ENCODE measurements at places on chromosomes 6 and 20.

GRCh38 chr20:16390991-16391390, 182.3 kb downstream of the KIF16B start:
- DNase-seq = no peak

- DNase-seq = no peak
Measured at GRCh38 chr6:85637579-85637978, 5.1 kb downstream of the SYNCRIP start.

GRCh38 chr6:167817016-167817415, 9.7 kb upstream of the AFDN start:
- no peak for DNase-seq

GRCh38 chr20:46358346-46359058, 47.9 kb downstream of the ELMO2 start:
- no peak for DNase-seq

DNA sequence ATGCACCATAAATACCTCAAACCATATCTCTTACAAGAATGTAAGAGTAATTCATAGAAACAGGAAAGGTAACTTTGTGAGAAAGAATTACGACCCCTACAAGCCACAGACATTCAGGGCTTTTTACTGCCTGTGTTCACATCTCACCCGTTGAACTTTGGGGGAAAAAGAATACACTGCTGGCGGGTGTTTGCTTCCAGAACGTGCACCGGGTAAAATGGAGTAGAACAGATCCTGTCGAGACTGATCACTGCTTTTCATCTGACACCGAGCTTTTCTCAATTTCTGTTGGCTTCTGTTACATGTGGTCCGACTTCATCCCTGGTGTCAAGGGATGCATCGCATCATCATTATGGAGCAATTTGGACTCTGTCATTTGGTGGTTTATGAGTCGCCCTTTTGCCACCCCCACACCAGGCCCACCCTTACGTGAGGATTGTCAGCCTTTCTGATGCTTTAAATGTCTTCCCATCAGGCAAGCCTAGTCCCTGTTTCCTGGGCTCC, 219.2 kb upstream of the ZFP64 start:
- DNase-seq = no peak

- peak; percentile 74 for DNase-seq
Measured at GRCh38 chr6:53956068-53956711, 155.1 kb upstream of the MLIP start.

DNA sequence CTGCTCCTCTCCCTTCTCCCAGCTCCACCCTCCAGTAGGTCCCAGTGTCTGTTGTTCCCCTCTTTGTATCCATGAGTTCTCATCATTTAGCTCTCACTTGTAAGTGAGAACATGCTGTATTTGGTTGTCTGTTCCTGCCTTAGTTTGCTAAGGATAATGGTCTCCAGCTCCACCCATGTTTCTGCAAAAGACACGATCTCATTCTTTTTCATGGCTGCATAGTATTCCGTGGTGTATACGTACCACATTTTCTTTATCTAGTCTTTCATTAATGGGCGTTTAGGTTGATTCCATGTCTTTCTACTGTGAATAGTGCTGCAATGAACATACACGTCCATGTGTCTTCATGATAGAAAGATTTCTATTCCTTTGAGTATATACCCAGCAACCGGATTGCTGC, 136.6 kb downstream of the MYLK4 start:
- DNase-seq = no peak

DNA sequence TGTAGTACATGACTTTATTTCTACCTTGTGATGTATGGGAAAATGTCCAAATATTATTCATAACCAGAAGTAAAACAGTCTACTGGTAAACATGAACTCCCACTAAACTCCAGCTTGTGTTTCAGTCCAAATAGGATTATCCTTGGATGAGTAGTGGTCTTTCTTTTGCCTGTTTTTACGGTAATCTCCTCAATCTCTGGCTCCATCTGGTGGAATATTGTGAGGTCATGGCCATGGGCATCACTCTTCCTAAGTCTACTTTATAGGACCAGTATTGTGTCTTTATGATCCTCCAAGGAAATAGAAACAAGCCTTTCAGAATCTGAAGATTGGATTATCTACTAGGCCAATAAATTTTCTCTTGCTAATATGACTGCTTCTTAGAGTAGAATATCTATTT, 505.0 kb downstream of the BMP2 start:
- DNase-seq = no peak

DNA sequence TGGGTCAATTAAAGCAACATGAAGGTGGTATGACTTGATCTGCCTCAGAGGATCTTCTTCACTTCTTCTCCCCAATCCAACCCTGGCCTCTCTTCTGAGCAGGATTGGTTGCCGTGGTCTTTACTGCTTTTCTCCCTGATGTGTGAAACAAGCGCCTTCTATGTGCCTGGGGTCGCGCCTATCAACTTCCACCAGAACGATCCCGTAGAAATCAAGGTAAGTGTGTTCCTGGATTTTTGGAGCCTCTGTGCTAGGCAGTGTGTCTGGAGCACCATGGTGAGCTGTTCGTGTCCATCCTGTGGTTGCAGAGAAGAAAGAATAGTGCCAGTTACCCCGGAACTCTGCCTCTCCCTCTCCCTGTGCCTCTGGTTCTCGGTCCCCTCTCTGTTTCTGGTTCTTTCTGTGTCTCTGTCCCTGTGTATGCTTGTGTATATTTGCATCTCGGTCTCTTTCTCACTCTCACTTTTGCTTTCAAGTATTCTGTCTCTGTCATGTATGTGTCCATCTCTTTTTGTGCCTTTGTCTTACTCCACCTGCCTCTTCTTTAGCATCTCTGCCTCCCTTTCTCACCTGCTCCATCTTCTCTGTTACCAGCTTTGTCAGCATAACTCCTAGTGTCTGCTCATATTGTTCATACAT, 23.5 kb downstream of the TM9SF4 start:
- no peak for DNase-seq

DNA sequence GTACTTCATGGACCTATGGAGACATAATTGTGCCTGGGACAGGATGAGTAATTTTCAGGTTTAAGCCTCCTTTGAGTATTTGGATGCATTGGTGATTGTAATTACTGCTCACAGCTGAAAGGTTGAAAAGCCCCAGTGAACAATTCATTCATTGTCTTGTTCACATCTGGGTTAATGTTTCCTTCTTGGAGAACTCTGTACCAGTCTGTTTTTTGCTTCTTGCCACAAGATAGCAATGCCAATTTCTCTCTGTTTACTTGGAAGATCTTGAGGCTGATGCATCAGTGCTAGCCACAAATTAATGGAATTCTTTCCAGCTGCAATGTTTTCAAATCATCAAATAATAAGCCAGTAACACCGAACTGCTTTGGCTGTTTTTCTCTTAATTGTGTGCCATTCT, 207.8 kb downstream of the BMP2 start:
- DNase-seq = no peak

GRCh38 chr20:63507083-63507743, 8.3 kb upstream of the EEF1A2 start:
- DNase-seq = no peak

- no peak for DNase-seq
Measured at GRCh38 chr6:142682985-142683384, 262.0 kb downstream of the HIVEP2 start.

GRCh38 chr6:30397697-30398096, 52.7 kb downstream of the RPP21 start:
- DNase-seq = no peak

DNA sequence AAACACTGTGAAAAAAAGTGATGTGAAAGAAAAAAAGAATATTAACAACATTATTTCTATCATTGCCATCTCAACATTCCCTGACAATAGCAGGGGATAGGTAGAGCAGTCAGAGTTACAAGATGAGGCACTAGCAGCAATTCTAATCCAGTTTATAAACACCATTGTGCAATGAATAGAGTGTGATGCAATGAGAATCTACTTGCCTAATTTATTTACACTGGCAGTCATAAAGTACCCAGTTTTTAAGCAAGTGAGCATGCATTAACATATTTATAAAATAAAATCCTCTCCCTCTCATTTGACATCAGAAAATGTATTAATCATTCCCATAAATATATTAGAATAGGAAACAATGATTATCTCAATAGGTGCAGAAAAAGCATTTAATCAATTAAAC, 2.5 kb upstream of the MANEA start:
- peak; percentile 39 for DNase-seq

DNA sequence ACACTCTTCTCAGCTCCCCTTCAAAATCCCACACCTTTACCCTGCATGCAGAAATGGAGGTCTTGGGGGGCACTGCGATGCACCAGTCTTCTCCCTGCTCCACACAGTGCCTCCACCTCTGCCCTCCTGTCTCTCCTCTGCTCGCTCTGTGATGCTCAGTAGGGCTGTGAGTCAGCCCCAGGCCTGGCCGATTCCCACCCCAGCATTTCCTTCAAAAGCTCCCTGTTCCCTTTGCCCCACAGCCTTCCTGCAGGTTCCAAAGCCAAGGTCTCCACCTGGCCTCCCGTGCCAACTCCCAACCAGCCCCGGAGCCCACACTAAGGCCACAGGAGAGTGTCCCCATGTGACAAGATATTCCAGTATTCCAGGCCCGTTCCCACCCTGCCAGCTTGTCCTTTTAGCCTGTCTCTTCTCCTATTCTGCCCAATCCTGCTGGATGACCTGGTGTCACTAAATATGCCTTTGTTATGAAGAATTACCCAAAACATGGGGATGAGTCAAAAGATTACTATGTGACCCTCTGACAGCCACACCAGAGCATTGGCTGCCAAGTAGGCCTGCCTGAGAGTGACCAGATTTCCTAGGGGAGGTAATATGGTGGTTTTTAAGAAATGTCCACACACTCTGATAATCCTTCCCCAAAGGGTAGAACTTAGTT, 118.9 kb upstream of the NXT1 start:
- no peak for DNase-seq

- DNase-seq = no peak
Measured at GRCh38 chr20:60760256-60761000, 491.6 kb upstream of the CDH4 start.

DNA sequence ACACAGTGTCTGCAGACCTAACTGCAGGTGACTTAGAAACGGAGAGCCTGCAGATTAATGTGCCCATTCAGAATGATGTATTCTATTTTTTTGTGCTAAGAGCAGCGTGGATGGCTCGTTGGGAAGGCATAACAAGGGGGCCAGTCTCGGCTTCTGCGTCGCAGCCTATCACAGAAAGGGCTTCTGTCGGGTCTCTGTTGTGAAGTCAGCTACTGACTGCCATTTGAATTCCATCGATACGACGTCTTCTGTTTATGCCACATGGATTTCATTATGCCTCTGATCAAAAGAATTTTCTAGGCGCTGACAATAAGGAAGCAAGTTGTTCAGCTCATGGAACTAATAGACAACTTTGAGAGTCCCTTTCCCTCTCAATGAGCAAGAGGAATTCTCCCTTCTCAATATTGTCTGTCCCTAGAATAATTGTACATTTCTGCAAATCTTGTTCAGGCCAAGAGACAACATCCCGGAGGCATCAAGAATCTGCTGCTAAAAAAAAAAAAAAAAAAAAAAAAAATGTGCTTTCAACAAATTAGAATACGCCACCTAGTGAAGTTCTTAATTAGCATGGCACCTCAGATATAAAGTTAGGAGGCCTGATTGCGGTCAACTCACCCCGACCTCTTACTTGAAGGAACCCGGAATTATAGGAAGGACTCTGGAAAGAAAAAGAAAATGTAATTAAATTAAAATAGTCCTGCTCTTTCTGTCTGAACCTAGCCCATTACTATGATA, 223.9 kb downstream of the TSHZ2 start:
- no peak for DNase-seq

Data from DMS79 treated with DMSO at 0.1 percent for 48 hours (cell line).